HT1080 (cell line): ENCODE measurements at places on chromosomes 6 and 20. TPM values are rescaled to one million over a fixed set of nuclear protein-coding genes. Genes with fewer than 3 reads are reported as not detected.

Gene PHF1
- total RNA-seq: 27.0 and 30.8 TPM in 2 replicates

DNA sequence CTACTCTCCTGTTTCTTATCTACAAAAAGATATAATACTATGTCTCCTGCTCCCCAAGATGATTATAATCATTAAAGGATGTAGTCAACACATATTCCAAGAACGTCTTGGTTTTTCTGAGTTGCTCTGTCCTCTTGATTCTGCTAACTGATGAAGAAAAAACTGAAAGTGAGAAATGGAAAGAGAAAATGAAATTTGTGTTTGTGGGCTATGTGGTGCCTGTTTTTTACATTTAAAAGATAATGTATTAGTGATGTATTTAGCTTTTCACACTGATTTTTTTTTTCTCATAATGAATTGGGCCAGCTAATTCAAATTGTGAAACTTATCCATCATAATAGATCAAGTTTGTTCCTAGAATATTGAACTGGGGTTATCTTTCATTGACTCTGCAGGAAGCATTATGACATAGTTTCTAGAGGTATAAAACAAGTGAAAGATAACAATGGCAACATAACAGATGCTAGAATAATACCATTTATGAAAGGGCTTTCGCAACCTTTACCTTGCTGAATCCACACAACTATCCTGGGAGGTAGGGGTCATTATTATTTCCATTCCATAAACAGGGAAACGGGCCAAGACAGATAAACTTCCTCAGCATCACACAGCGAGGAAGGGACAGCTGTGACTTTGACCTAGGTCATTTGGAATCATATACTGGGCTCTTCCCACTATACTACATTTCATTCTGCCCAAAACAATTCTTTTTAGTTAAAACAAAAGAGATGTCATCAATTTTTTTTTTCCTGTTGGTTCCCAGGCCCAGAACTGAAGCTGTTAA is 336.7 kb downstream of the GJA1 start:
- no peak for DNase-seq

Gene SEL1L2
- not detected in 2 replicates for total RNA-seq

- peak; percentile 42 for DNase-seq
Measured at GRCh38 chr6:151317103-151317994, 74.0 kb downstream of the ZBTB2 start.
